ENCODE measurements at places on chromosomes 5 and 9. TPM values are rescaled to one million over a fixed set of nuclear protein-coding genes. Genes with fewer than 3 reads are reported as not detected.

Gene ECPAS
- total RNA-seq, result 56.1 TPM

Gene PLPP1
- 7.4 TPM for total RNA-seq

Gene PHPT1
- total RNA-seq, result 109 TPM

Gene ATG12
- total RNA-seq, result 39.6 TPM

Gene RUSC2
- total RNA-seq, result 15.5 TPM

Gene LAMC3
- total RNA-seq, result not detected

Gene HSDL2
- total RNA-seq, result 25.5 TPM

Gene SH3RF2
- total RNA-seq, result 37.1 TPM

All from foreskin keratinocyte (primary cell).